ENCODE measurements at places on chromosomes 1 and 21.

- no peak for DNase-seq
These were observed 7.4 kb upstream of the EFNA1 start for GRCh38 chr1:155120253-155120652.

- no peak for DNase-seq
These were observed 1.9 kb downstream of the TMCO4 start for GRCh38 chr1:19797827-19798226.

DNA sequence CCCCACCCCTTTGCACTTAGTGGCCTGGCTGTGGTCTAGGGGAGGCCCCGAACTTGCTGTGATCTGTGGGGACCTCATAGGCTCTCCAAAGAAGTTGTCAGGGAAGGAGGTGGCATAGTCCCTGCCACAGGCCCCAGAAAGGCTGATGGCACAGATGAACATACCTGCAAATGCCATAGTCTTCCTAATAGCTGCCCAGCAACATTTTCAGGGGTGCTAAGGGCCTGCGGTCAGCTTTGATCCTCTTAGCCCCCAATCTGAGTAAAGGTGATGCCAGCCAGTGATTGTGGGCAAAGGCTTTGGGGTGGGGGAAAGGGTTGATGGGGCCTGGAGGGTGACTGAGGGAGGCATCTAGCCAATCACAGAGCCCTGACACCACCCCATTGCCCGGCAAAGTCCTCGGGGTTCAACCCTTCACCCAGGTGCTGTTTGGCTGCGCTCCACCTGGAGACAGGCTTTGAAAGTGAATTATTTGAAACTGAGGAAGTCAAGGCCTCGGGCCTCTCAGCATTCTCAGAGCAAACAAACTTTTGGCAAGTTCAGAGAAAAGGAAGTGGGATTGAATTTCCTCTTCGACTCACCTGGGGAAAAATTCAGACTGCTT lies 35.8 kb downstream of the PAX7 start:
- DNase-seq, result no peak

DNA sequence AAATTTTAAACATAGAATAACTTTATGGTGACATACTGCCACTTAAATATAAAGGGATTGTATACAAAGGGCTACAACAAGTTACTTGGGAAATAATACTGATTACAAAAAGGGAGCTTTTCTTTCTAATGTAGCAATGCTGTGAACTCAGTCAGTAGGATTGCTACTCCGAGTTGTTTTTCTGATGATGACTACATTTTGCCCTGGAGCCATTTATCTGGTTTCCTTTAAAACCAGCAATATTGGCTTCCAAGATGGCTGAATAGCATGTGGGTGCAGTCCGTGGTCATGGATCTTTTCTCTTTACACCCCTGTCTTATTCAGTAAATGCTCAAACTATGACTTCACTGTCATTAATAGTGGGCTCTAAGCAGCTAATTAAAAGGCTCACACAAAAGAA lies 92.6 kb upstream of the NEK7 start:
- no peak for DNase-seq

GRCh38 chr1:66013371-66013770 lies 220.7 kb downstream of the PDE4B start:
- no peak for DNase-seq

DNA sequence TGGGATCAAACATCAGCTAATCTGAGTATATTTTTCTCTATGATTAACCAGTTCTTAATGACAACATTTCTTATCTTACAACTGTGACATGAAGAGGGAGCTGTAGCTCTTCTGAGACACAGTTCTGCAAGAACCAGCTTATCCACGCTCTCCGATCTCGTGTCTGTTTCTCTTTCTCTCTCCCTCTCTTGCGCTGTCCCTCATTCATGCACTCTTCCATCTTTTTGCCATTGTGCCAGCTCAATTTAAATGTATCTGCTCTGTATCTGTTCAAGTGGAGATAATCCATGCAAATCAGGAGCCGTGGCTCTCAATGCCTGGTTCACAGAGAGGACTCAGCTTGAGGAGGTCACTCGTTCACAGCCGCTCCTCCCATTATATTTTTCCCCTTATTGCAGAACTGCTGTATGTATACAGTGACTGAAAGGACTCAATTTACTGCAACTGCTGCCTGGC lies 494.7 kb upstream of the ADGRL2 start:
- DNase-seq, result no peak

DNA sequence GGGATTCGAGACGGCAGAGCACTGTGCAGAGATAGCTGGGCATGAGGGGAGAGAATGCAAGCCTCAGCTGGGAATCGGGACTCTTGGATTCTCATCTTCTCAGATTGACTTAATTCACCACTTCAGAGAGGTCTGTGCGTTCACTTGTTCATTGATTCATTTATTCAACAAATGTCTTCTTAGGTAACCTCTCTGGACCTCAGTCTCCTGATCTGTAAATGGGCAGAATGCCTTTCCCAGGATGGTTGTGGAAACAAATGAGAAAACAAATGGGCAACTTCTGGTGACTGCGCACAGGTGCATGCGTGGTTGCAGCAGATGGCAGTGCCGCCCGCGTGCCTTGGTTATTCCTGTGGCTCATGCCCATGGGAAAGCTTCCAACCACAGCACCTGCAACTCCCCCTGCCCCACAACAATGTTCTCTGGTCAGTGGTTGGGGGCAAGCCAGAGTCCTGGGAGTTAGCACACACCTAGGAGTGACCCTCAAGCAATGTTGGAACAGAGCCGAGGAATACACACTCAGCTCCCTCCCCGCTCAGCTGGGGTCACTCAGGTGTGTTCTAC lies 110.1 kb upstream of the RUNX3 start:
- DNase-seq, result no peak

DNA sequence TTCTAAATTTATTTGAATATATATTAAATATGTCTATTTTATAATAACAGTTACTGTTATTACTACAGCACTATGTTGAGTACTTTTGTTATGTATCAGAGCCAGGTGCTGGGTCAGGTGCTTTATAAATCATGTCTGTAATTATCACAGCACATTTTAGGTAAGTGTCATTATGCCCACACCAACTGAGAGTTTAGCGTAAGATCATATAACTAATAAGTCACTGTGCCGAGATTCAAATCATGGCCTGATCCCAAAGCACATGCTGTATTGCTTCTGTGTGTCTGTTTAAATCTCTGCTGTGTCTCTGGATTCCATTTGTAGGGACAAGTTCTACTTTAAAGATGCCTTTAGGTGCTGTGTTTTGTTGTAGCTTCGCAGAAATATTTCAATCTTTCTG lies 1.9 kb downstream of the GPSM2 start:
- DNase-seq, result no peak

GRCh38 chr1:184492536-184492935 lies 105.7 kb downstream of the C1orf21 start:
- DNase-seq, result no peak

DNA sequence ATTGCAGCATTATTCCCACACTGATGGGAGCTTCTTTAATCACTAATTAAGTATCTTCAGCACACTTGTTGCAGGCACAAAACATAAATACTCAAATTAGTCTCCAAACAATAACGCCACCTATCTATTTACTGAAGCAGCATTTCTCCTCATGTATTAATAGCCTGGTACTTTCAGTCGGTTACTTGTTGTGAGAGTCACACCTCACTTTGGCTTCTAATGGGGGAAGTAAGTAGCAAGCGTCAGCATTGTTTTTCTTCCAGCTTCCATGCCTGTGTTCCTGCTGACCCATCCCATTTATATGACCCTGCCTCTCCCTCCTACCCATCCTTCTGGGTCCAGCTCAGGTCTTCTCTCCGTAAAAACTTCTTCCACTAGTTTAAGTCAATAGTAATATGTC lies 31.9 kb upstream of the DENND1B start:
- DNase-seq, result no peak

GRCh38 chr1:244876228-244876910 lies 12.0 kb upstream of the HNRNPU start:
- no peak for DNase-seq

- no peak for DNase-seq
These were observed 4.2 kb upstream of the RGS8 start for GRCh38 chr1:182688436-182689205.

GRCh38 chr21:15057285-15057684 lies 7.5 kb downstream of the NRIP1 start:
- no peak for DNase-seq

GRCh38 chr1:944341-945325 lies 14.4 kb downstream of the NOC2L start:
- DNase-seq, result no peak

DNA sequence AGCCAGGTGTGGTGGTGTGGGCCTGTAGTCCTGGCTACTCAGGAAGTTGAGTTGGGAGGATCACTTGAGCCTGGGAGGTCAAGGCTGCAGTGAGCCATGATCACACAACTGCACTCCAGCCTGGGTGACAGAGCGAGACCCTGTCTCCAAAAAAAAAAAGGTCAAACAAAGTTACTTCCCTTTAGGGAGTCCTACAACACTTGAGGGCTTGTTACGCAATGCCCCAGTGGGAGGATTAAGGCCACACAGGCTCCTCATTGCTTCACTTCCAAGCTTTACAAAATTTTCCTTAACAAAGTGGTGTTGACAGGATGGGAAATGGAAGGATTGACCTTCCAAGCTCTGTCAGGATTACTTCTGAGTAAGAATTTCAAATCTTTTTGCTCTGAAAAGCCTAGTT lies 6.2 kb upstream of the EXTL1 start:
- no peak for DNase-seq

GRCh38 chr1:53811414-53811851 lies 26.7 kb downstream of the NDC1 start:
- DNase-seq, result no peak

- peak; percentile 77 for DNase-seq
These were observed at the start of gene ACBD6 for GRCh38 chr1:180502361-180503279. Gene ACBD6 (minus strand): TSS chr1:180502577. CDS start chr1:180502266, 311 bp downstream.

DNA sequence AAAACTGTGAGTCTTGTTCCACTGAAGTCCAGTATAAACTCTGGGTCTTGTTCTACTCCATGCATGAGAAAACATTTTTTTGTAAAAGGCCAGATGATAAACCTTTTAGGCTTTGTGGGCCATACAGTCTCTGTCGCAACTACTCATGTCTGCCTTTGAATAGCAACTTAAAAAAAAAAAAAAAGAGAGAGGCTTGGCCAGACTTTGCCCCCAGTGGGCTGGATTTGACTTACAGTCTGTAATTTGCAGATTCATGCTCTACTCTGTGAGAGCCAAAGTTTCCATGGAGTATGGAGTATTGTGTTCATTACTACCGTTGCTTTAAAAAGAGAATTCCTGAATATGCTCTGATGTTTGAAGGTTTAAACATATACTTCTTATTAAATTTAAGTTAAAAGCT lies 654.9 kb upstream of the PKN2 start:
- no peak for DNase-seq

DNA sequence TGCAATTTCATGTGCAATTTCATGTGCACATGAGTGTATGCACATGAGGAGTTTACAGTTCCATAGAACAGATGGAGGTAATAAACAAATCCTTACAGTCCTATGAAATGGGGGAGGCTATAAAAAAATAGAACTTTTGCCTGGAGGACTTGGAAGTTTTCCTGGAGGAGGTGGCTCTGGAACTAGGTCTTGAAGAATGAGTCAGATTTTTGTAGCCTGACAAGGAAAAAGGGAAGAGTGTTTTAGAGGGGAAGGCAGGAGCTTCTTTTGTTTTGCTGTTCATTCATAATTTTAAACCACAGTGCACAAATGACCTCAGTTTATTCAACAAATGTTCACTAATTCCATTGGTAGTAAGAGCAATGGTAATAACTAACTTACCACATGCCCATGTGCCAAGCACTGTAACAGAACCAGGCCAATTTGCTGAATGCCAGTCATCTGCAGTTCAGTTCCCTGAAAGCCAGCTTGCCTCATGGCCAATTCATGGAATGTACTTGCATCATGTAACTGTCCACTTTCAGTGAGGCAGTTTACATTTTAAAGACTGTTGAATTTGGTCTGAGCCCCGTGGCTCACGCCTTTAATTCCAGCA lies 2.7 kb downstream of the DIO1 start:
- no peak for DNase-seq

- no peak for DNase-seq
These were observed 6.1 kb downstream of the ZNF124 start for GRCh38 chr1:247165674-247166073.

DNA sequence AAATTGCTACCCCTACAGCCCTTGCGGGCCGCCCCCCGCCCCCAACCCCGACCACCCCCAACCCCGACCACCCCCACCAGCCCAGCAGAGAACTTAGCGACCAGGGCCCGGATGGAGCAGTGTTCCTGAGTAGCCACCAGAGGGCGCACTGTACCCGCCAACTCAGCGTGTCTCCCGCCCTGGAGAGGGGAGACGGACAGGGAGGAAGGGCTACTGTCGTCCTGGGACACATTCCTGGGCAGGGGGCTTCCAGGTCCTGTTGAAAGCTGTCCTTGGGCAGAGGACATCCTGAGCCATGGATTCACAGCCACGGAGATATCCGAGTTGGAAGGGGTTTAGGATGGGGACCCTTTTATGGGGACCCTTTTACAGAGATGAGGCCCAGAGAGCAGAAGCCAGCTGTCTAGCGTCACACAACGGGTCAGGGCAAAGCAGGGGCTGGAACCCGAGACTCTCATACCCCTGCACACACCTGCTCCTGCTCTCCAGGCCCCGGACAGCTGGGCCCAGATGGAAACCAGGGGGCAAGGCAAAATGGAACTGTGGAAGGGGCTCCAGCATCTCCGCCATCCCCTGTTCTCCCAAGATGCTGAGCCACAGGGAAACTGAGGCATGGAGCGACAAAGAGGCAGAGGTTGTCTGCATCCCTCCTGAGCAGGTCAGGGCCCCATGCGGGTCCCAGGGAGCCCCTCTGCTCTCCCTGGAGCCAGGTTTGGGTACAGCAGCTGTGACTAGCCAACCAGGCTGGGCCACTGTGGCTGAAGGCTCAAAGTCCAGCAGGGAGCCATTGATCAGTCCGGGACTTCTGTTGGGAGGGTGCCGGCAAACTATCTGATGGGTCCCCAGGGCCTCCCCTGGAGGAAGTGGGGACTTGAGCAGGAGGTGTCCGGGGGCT lies 25.0 kb upstream of the LAPTM5 start:
- peak; percentile 48 for DNase-seq

- no peak for DNase-seq
These were observed 14.3 kb upstream of the LPAR3 start for GRCh38 chr1:84907095-84907827.

GRCh38 chr1:83776913-83777757 lies 221.8 kb downstream of the TTLL7 start:
- no peak for DNase-seq

DNA sequence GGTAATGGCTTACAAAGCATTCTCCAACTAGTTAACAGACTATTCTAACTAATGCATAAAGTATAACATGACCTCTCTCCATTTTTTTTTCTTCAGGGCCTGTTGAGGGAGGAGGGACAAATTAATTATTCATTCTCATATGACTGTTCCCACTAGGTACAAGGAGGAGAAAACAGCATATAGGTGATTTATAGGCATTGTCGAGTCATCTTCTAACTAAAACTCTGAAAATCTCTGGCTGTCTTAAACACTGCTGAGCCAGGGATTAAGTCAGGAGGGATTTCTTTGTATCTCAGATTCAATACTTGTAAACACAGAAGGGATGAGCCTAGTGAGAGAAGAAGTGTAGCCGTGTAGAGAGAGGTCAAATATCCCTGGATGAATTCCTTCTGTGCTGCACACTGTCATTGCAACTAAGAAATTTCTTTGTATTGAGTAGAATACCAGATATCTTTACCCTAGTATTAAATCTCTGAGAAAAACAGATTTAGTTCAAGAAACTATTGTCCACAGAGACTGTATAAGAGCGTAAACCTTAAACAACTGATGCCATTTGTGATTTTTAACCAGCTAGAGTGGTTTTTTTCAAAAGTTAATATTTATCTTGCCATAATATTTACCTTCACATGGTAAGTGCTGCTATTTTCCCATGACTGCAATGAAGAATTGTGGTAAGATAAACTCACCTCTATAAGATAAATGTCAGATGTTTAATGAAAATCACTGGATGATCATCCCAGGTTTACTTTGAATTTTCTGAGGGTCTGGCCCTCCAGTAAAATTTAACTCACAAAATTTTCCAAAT lies 465.3 kb downstream of the RWDD3 start:
- no peak for DNase-seq

GRCh38 chr1:35507947-35508346 lies 49.3 kb downstream of the KIAA0319L start:
- no peak for DNase-seq
